H1 (cell line): ENCODE measurements at places on chromosomes 6 and 20.

GRCh38 chr6:121436960-121437850 is 1.8 kb downstream of the GJA1 start:
- no peak for DNase-seq
- H3K36me3 ChIP-seq, result no peaks in the 10 kb centered on the region
- H3K4me1 ChIP-seq, result peaks cover 6% of the 10 kb centered on the region
- no peaks in the 10 kb centered on the region for H3K27me3 ChIP-seq
- peak overlapping the region; percentile 91 for H3K27ac ChIP-seq

GRCh38 chr6:130322673-130323268 is 43.0 kb upstream of the TMEM200A start:
- no peaks in the 10 kb centered on the region for H3K36me3 ChIP-seq
- H3K4me1 ChIP-seq, result no peaks in the 10 kb centered on the region
- no peaks in the 10 kb centered on the region for H3K27me3 ChIP-seq
- no peak overlapping the region for H3K4me3 ChIP-seq

GRCh38 chr20:48619126-48620101 is 208.4 kb downstream of the PREX1 start:
- H3K27ac ChIP-seq, result no peak overlapping the region
- no peaks in the 10 kb centered on the region for H3K36me3 ChIP-seq
- no peak overlapping the region for H3K4me3 ChIP-seq
- H3K4me1 ChIP-seq, result peaks cover 4% of the 10 kb centered on the region; the same call in 1 of the 2 replicates

GRCh38 chr20:4064144-4064909 is 49.0 kb upstream of the RNF24 start:
- no peak overlapping the region for H3K27ac ChIP-seq
- H3K36me3 ChIP-seq, result no peaks in the 10 kb centered on the region
- peaks cover 16% of the 10 kb centered on the region for H3K4me1 ChIP-seq
- H3K27me3 ChIP-seq, result no peaks in the 10 kb centered on the region
- DNase-seq, result no peak
- H3K4me3 ChIP-seq, result no peak overlapping the region

GRCh38 chr20:46541229-46541935 is 9.1 kb downstream of the OCSTAMP start:
- no peaks in the 10 kb centered on the region for H3K27me3 ChIP-seq
- H3K4me1 ChIP-seq, result no peaks in the 10 kb centered on the region; the same call in 1 of the 2 replicates

DNA sequence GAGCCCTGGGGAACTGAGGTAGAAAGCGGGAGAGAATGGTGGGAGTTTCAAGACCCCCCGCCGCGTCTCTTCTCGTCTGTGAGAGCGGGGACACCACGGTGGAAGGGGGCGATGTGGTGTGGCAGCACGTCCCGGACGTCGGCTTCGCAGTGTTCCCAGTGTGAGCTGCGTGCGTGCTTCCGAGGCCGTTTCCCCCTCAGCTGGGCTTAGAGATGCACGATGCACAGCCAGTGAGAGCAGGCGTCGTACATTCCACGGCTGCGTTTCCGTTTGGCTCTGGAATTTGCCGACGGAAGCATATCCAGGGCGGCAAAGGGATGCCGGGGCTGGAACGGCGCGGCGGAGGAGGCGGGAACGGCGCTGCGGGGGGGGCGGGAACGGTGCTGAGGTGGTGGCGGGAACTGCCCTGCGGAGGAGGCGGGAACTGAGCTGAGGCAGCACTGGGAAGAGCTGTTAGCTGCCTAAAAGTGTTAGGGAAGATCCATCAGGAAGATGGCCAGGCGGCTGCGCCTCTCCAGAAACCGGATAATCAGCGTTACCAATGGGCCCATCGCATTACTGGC is 37.7 kb downstream of the KIF25 start:
- no peak for DNase-seq
- no peak overlapping the region for H3K27ac ChIP-seq
- H3K27me3 ChIP-seq, result no peaks in the 10 kb centered on the region; the same call in 1 of the 2 replicates

- H3K36me3 ChIP-seq, result no peaks in the 10 kb centered on the region
- no peaks in the 10 kb centered on the region for H3K27me3 ChIP-seq
- H3K4me3 ChIP-seq, result no peak overlapping the region
Observed at GRCh38 chr6:108944707-108945680, 96.8 kb downstream of the ARMC2 start.

DNA sequence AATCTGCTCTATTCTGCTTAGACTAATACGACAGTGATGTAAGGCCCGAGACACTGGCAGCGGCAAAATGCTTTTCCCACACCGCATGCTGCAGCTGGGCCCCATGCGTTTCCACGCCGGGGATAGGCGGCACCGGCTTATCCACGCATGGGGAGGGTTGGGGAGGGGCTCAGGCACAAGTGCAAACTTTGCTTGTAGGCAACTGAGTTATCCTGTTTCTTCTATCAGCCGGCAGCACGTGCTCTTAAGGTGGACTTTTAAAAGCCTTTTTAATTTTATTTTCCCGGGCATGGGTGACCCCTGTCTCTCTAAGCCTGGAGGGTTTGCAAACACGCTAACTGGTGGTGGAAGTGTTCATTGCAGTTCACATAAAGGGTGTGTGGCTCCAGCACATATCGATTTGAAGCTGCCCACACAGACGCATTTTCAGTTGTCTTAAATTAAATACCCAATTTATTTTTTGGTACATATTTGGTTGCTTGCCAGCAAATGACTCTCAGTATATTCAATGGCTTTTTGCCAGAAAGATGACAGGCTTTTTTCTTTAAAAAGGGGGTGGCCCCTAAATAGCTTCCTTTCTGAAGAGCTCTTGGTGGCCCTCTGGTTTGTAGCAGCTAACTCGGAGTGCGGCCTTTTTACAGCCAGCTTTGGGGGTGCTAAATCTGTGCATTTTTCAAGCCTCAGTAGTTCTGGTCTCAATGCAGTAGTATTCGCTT is 561.8 kb upstream of the AGPAT4 start:
- no peak for DNase-seq
- H3K27ac ChIP-seq, result no peak overlapping the region
- no peaks in the 10 kb centered on the region for H3K27me3 ChIP-seq
- H3K4me1 ChIP-seq, result peaks cover 15% of the 10 kb centered on the region

GRCh38 chr20:56171087-56172012 is 77.2 kb upstream of the MC3R start:
- no peak for DNase-seq
- no peaks in the 10 kb centered on the region for H3K4me1 ChIP-seq
- H3K36me3 ChIP-seq, result no peaks in the 10 kb centered on the region
- H3K27me3 ChIP-seq, result no peaks in the 10 kb centered on the region
- H3K27ac ChIP-seq, result no peak overlapping the region

DNA sequence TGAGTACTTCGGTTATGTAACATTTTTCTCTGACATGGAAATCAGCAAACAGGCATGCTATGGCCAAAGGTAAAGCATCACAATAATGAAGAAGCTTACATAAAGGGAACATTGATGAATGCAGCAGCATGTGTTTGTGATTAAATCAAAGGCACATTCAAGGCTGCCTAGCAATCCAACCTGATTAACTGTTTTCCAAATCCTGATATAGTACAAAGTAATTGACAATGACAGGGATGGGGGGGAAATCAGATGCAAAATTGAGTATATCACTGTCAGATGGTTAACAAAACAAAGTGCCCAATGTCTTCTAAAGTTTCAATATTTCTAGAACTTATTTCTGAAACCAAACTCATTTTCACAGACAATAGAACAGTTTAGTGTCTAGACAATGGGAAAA is 39.2 kb upstream of the B3GAT2 start:
- H3K4me3 ChIP-seq, result no peak overlapping the region
- no peaks in the 10 kb centered on the region for H3K4me1 ChIP-seq
- no peaks in the 10 kb centered on the region for H3K36me3 ChIP-seq
- no peak overlapping the region for H3K27ac ChIP-seq

GRCh38 chr6:157665180-157665579 is 157.9 kb upstream of the SNX9 start:
- H3K27ac ChIP-seq, result no peak overlapping the region
- peaks cover 8% of the 10 kb centered on the region for H3K4me1 ChIP-seq
- no peak overlapping the region for H3K4me3 ChIP-seq

GRCh38 chr20:63661959-63662812 is 4.1 kb downstream of the RTEL1 start:
- no peaks in the 10 kb centered on the region for H3K4me1 ChIP-seq
- H3K4me3 ChIP-seq, result no peak overlapping the region
- H3K27me3 ChIP-seq, result no peaks in the 10 kb centered on the region

DNA sequence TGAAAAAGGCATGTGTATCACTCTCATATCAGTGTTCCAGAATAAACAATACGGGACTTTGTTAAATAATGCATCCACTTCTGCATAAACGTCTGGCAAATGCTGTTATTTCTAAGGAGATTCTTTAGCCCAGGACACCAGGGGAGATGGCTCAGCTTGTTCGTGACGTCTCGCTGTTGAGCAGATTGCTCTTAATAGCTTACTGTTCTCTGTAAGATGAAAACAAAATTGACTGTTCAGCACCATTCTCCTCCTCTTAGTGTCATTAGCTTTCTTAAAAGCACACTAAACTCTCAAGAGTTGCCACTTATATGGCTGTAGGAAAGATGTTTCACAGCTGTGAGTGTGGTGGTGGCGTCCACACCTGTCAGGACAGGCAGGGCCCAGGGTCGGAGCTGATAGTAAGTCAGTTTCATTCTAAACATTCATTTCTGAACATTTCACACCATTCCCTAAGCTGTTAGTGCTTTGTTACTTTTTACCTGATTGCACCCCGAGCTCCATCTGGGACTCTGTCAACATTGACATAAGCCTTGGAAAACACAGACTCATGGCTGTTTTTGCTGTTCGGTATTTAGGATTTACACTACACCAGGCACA is 132.1 kb downstream of the ZDHHC14 start:
- no peaks in the 10 kb centered on the region for H3K36me3 ChIP-seq
- no peak for DNase-seq
- H3K4me3 ChIP-seq, result no peak overlapping the region
- peaks cover 4% of the 10 kb centered on the region for H3K4me1 ChIP-seq
- no peak overlapping the region for H3K27ac ChIP-seq

DNA sequence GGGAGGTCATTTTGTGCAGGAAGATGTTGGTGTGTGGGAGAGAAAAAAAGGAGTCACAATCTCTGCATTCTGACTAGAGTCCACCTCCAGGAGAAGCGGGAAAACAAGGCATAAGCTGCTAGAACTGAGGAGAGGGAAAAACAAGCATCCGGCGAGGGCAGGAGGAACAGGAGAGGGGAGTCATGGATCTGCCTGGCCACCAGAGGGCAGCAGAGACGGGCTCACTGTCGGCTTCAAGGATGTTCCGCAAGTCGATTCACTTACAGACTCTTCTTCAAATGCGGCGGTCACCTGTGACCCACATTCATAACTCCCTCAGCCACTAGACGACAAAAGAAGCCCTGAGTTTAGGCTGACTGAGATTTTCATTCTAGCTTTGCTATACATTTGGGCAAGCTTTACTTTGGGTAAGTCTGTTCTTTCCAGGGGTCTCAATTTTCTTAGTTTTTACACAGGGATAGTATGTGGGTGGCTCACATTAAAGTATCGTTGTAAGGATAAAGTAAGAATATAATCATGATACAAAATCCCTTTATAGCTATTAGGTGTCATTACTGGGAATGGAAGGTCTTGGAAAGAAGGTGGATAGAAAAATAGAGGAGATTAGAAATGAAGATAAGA is 6.6 kb upstream of the BTNL2 start:
- H3K27me3 ChIP-seq, result no peaks in the 10 kb centered on the region
- no peaks in the 10 kb centered on the region for H3K36me3 ChIP-seq
- H3K4me1 ChIP-seq, result no peaks in the 10 kb centered on the region
- no peak overlapping the region for H3K4me3 ChIP-seq
- DNase-seq, result peak; percentile 91

- no peak overlapping the region for H3K4me3 ChIP-seq
- H3K36me3 ChIP-seq, result no peaks in the 10 kb centered on the region
- no peaks in the 10 kb centered on the region for H3K27me3 ChIP-seq
- no peaks in the 10 kb centered on the region; the same call in 1 of the 2 replicates for H3K4me1 ChIP-seq
Observed at GRCh38 chr6:111625461-111626391, 20.0 kb upstream of the TRAF3IP2 start.

DNA sequence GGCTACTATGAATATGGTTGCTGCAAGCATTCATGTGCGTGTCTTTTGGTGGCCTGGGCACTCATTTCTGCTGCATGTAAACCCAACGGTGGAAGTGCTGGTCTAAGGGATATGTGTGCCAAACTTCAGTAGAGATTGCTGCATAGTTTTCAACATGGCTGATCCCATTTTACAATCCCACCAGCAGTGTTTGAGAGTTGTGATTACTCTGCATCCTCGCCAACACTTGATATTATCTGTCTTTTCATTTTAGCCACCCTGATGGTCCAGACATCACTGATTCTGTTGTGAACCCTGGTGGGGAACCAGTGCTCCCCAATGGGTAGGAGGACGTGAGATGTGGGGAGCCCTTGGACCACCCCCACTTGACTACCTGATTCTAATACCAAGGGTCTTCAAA is 27.5 kb downstream of the PACSIN1 start:
- no peaks in the 10 kb centered on the region for H3K4me1 ChIP-seq
- H3K4me3 ChIP-seq, result no peak overlapping the region
- no peaks in the 10 kb centered on the region for H3K36me3 ChIP-seq

GRCh38 chr6:135195041-135195440 is 13.9 kb downstream of the MYB start:
- DNase-seq, result no peak
- no peaks in the 10 kb centered on the region for H3K4me1 ChIP-seq
- H3K27ac ChIP-seq, result no peak overlapping the region
- peaks cover 98% of the 10 kb centered on the region for H3K36me3 ChIP-seq
- no peaks in the 10 kb centered on the region for H3K27me3 ChIP-seq
- no peak overlapping the region for H3K4me3 ChIP-seq

DNA sequence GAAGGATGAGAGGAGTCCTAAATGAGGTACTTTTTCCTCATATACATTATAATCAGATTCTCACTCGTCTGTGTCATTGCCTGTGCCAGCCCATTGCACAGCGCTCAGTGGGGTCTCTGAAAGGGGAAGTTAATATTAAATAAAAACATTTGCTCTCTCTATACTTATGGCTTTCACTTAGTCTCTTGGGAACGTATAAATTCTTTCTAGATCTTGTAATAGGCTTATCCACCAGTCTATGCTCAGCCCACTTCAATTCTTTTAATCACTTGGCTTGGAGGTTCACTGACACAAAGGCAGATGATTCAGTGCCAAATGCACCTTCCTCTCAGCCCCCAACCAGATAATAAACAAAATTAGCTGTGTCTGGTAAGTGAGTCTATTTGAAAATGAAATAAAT is 164.3 kb upstream of the OGFRL1 start:
- H3K4me1 ChIP-seq, result peaks cover 6% of the 10 kb centered on the region
- DNase-seq, result no peak
- H3K36me3 ChIP-seq, result no peaks in the 10 kb centered on the region
- no peaks in the 10 kb centered on the region for H3K27me3 ChIP-seq
- no peak overlapping the region for H3K27ac ChIP-seq

DNA sequence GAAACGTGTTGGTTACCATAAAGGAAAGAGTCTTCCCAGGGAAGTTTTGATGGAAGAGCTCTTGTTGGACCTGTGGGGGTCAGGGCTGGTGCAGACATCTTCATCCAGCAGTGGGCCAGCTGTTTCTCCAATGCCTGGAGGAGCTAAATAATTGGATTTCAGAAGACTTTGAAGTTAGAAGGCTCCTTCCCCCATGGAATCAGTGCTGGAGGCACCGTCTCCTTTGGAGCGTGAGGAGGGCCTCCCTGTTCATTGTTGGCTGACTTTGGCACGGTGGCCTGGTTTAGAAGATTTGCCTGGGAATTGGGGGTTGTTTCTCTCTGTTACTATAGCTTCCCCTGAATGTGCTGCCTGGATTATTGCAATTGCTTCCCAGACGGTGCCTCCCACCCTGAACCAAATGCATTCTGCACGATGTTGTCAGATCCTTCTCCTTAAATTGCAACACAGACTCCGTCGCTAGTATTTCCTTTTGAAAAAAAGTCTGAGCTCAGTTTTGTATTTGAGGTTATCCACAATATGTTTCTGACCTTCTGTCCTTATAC is 27.7 kb upstream of the KCNG1 start:
- no peak for DNase-seq
- H3K36me3 ChIP-seq, result no peaks in the 10 kb centered on the region
- H3K27ac ChIP-seq, result no peak overlapping the region
- no peaks in the 10 kb centered on the region for H3K4me1 ChIP-seq
